Cardiac muscle cell (in vitro differentiated cells and primary cell): ENCODE measurements at places on chromosomes 13 and 19. TPM values are rescaled to one million over a fixed set of nuclear protein-coding genes. Genes with fewer than 3 reads are reported as not detected.

DNA sequence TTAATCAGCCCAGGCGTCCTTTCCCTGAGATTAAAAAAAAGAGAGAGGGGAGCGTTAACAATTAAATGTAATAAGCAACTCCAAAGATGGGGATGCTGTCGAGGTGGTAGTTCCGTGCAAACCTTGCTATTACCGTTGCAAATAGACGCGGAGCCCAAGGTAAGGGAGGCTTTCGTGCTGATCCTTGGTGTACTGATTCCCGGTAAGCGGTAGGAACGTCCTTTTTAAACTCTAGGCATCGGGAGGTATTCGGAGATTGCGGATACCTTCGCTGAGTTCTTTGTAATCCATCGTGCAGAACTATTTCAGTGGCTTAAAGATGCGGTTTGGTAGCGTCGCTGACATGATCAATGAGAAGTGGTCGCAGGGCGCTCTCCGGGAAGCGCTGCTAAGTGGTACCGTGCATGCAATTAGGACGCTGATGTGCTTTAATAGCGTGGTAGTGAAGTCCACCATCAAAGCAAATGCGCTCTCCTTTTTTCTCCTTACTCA, 3.1 kb downstream of the SLITRK5 start:
- DNase-seq: peak; percentile 14

The HRC gene
- 255 and 389 TPM in 2 replicates for total RNA-seq

GRCh38 chr13:26485288-26485687, 72.2 kb upstream of the WASF3 start:
- DNase-seq: no peak

- no peak for DNase-seq
Measured at GRCh38 chr13:103238441-103238840, 172.2 kb upstream of the SLC10A2 start.

GRCh38 chr19:10730932-10731331, 13.1 kb downstream of the DNM2 start:
- no peak for DNase-seq
